Peyer's patch (tissue), 4 donors: ENCODE measurements at places on chromosomes 6 and 20. TPM values are rescaled to one million over a fixed set of nuclear protein-coding genes. Genes with fewer than 3 reads are reported as not detected.

DNA sequence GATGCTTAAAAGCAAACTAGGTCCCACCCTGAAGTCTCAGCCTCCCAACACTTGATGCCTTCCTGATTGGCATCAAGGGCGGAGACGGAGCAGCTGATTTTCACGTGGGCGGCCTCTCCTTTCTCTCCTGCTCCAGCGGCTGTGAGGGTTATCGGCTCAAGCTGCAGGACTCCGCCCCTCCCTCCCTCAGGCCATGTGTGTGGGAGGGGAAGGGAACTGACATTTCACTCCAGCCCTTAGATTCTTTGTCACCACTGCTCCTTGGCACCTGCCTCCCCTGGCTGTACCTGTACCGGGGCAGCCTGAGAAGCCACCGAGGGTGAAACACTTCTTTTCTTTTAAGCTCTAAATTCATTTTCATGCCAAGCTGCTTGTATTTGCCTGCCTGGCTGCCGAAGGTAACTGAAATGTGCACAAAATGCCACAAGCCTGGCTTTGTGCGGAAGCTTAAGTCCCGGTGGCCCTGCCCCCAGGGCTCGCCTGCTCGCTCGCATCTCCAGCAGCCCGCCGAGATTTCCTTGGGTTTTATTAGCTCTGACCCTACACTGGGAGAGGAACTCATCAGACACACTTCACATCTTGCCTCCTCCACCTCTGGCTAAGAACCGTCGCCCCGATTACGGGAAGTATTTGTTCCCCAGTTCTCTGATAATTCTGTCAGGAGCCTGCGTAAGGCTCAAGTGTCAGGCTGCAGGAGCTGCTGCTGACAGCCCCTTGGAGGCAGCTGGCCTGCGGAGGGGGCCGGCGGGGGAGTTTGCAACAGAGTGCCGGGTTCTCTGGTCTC lies 9.6 kb upstream of the CPNE5 start:
- no peaks in the 10 kb centered on the region for H3K4me1 ChIP-seq
- peak overlapping the region; percentile 34 for H3K4me3 ChIP-seq
- no peaks in the 10 kb centered on the region for H3K36me3 ChIP-seq
- H3K27ac ChIP-seq, result no peak overlapping the region
- peak; percentile 82 for DNase-seq

GRCh38 chr20:35145141-35145564 lies 2.0 kb downstream of the EDEM2 start:
- no peak overlapping the region for H3K4me3 ChIP-seq
- no peaks in the 10 kb centered on the region for H3K36me3 ChIP-seq
- no peak overlapping the region for H3K27ac ChIP-seq
- no peaks in the 10 kb centered on the region for H3K27me3 ChIP-seq
- no peak for DNase-seq

- H3K4me3 ChIP-seq, result no peak overlapping the region
- H3K36me3 ChIP-seq, result peaks cover 80% of the 10 kb centered on the region
- no peaks in the 10 kb centered on the region for H3K27me3 ChIP-seq
- no peak for DNase-seq
- H3K27ac ChIP-seq, result no peak overlapping the region
Observed at GRCh38 chr6:35477028-35477427, 8.8 kb downstream of the RPL10A start.

Gene SS18L1
- 23.7 TPM for total RNA-seq

- no peaks in the 10 kb centered on the region for H3K27me3 ChIP-seq
- no peak for DNase-seq
Observed at GRCh38 chr6:126546541-126547120, 206.7 kb downstream of the CENPW start.

GRCh38 chr20:4507288-4507719 lies 214.4 kb upstream of the PRND start:
- H3K27ac ChIP-seq, result no peak overlapping the region
- no peaks in the 10 kb centered on the region for H3K36me3 ChIP-seq
- DNase-seq, result no peak
- no peak overlapping the region for H3K4me3 ChIP-seq
- H3K27me3 ChIP-seq, result no peaks in the 10 kb centered on the region

Gene IRF4
- total RNA-seq, result 6.4 TPM

- no peak overlapping the region for H3K4me3 ChIP-seq
- DNase-seq, result no peak
- no peak overlapping the region for H3K27ac ChIP-seq
- H3K4me1 ChIP-seq, result no peaks in the 10 kb centered on the region
- H3K27me3 ChIP-seq, result no peaks in the 10 kb centered on the region
Observed at GRCh38 chr20:12372557-12372956, 454.9 kb downstream of the BTBD3 start.

- no peak overlapping the region for H3K4me3 ChIP-seq
- no peak for DNase-seq
- H3K36me3 ChIP-seq, result no peaks in the 10 kb centered on the region
- H3K4me1 ChIP-seq, result no peaks in the 10 kb centered on the region
Observed at GRCh38 chr6:100261486-100261885, 203.2 kb downstream of the SIM1 start.

GRCh38 chr6:107656401-107656800 lies 166.5 kb downstream of the SOBP start:
- DNase-seq, result no peak
- no peaks in the 10 kb centered on the region for H3K36me3 ChIP-seq
- H3K27ac ChIP-seq, result no peak overlapping the region
- H3K4me3 ChIP-seq, result no peak overlapping the region
- H3K27me3 ChIP-seq, result no peaks in the 10 kb centered on the region

GRCh38 chr20:56467968-56468315 lies 485 bp upstream of the RTF2 start:
- no peaks in the 10 kb centered on the region for H3K36me3 ChIP-seq
- H3K27ac ChIP-seq, result peak overlapping the region; percentile 88
- H3K4me3 ChIP-seq, result peak overlapping the region; percentile 74
- no peaks in the 10 kb centered on the region for H3K4me1 ChIP-seq
- no peak for DNase-seq

DNA sequence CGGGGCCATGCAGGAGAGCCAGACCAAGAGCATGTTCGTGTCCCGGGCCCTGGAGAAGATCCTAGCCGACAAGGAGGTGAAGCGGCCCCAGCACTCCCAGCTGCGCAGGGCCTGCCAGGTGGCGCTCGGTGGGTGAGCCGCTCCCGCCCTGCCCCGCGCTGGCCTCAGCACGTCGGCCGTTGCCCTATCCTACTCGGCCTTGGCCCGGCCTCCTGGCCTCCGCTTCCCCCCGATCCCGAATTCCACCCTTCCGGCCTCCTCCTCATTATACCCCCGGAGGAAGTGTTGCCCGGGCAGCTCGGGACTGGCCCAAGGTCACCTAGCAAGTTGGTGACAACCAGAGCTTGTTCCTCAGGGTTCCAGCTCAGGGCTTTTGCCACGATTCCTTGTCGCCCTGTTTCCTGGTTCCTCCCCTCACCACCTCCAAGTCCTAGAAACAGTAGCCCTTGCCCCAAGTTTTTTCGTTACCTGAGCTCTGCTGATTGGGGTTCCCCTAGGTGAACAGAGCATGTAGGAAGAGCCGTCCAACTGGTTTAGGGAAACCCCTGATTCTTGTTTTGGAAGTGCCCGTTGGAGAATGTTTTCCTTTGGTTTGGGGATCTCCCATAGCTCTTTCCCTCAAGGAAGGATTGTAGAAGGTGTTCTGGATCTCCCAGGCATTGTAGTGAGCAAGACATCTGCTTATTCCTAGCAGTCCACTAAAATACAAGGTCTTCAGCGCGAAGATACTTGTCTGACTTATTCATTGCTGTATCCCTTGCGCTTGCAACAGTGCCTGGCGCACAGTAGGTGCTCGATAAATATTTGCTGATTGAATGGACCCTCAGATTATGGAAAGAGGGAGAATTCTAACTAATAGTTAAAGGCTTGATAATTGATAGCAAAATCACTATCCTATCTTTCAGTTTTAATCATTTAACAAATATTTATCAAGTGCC lies 641 bp downstream of the ARFGEF2 start:
- peak overlapping the region; percentile 97 for H3K4me3 ChIP-seq
- no peaks in the 10 kb centered on the region for H3K27me3 ChIP-seq
- H3K27ac ChIP-seq, result peak overlapping the region; percentile 86
- peaks cover 12% of the 10 kb centered on the region for H3K4me1 ChIP-seq
- no peaks in the 10 kb centered on the region for H3K36me3 ChIP-seq

Gene MDFI
- total RNA-seq, result not detected

GRCh38 chr20:38441916-38442315 lies 6.8 kb upstream of the SNHG17 start:
- no peak overlapping the region for H3K4me3 ChIP-seq
- H3K36me3 ChIP-seq, result no peaks in the 10 kb centered on the region
- H3K27ac ChIP-seq, result no peak overlapping the region
- no peaks in the 10 kb centered on the region for H3K27me3 ChIP-seq
- H3K4me1 ChIP-seq, result no peaks in the 10 kb centered on the region

Gene COL9A1
- not detected for total RNA-seq

GRCh38 chr6:97437087-97437486 lies 154.1 kb upstream of the MMS22L start:
- no peak overlapping the region for H3K4me3 ChIP-seq
- no peak for DNase-seq
- H3K27me3 ChIP-seq, result no peaks in the 10 kb centered on the region

Gene NHLRC1
- 4.9 TPM for total RNA-seq

DNA sequence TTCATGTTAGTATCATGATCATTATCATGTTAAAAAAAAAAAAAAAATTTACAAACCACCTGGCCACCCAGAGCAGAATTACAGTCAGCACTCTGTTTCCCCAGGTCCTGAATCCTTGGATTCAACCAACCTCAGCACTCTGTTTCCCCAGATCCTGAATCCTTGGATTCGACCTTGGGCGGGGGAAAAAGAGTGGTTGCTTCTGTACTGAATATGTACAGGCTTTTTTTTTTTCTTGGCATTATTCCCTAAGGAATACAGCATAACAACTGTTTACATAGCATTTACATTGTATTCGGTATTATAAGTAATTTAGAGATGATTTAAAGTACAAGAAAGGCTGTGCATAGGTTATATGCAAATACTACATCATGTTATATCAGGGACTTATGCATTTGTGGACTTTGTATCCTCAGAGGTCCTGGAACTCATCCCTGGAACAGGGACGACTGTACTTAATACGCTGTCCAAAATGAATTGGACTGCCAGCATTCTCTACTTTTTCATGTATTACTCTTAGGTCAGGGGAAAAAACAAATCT lies 31.2 kb downstream of the GCNT2 start:
- H3K4me3 ChIP-seq, result no peak overlapping the region
- H3K4me1 ChIP-seq, result peaks cover 51% of the 10 kb centered on the region
- H3K27me3 ChIP-seq, result no peaks in the 10 kb centered on the region
- no peak overlapping the region for H3K27ac ChIP-seq
- DNase-seq, result no peak

GRCh38 chr6:154445417-154445816 lies 65.1 kb downstream of the CNKSR3 start:
- H3K27me3 ChIP-seq, result no peaks in the 10 kb centered on the region
- no peaks in the 10 kb centered on the region for H3K36me3 ChIP-seq

GRCh38 chr20:41222703-41223102 lies 85.4 kb downstream of the PLCG1 start:
- no peaks in the 10 kb centered on the region for H3K36me3 ChIP-seq
- H3K4me3 ChIP-seq, result no peak overlapping the region
- no peak for DNase-seq
- no peak overlapping the region for H3K27ac ChIP-seq
- no peaks in the 10 kb centered on the region for H3K4me1 ChIP-seq

Gene CST9L
- not detected for total RNA-seq

DNA sequence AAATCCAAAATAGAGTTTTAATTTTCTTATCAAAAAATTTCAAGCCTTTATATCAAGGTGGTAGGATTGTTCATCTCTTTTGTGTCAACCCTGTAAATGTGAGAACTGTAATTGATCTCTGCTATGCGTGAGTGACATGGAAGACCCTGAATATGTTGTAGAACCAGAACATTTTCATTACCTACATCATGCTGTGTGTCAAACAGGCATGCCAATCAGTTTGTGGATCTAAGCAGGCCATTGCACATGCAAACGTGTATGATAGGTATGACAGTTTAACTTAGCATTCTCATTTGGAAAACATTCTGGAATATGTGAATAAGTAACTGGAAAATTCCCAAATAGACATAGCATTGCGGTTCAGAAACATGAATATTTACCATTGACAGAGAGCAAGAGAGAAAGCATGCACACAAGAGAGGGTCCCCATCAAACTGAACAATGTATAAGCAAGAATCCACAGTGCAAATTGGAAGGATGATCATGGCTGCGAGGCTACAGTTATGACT lies 641.6 kb upstream of the AGPAT4 start:
- no peaks in the 10 kb centered on the region for H3K36me3 ChIP-seq
- no peak overlapping the region for H3K27ac ChIP-seq
- no peaks in the 10 kb centered on the region for H3K27me3 ChIP-seq
- DNase-seq, result no peak

GRCh38 chr6:18509871-18510643 lies 122.9 kb downstream of the RNF144B start:
- H3K4me1 ChIP-seq, result no peaks in the 10 kb centered on the region
- H3K4me3 ChIP-seq, result no peak overlapping the region
- H3K36me3 ChIP-seq, result no peaks in the 10 kb centered on the region
- no peaks in the 10 kb centered on the region for H3K27me3 ChIP-seq
- H3K27ac ChIP-seq, result no peak overlapping the region

- DNase-seq, result no peak
- no peak overlapping the region for H3K27ac ChIP-seq
- H3K27me3 ChIP-seq, result no peaks in the 10 kb centered on the region
- H3K4me3 ChIP-seq, result no peak overlapping the region
- H3K36me3 ChIP-seq, result no peaks in the 10 kb centered on the region
Observed at GRCh38 chr6:5670811-5671561, 335.7 kb downstream of the NRN1 start.

GRCh38 chr6:80331522-80331921 lies 225.1 kb downstream of the BCKDHB start:
- H3K4me3 ChIP-seq, result no peak overlapping the region
- H3K4me1 ChIP-seq, result no peaks in the 10 kb centered on the region
- no peaks in the 10 kb centered on the region for H3K27me3 ChIP-seq
- DNase-seq, result no peak
- no peak overlapping the region for H3K27ac ChIP-seq

Gene MYBL2
- 1.5 TPM for total RNA-seq

GRCh38 chr6:105982761-105983540 lies 103.2 kb upstream of the PRDM1 start:
- no peaks in the 10 kb centered on the region for H3K27me3 ChIP-seq
- peaks cover 13% of the 10 kb centered on the region for H3K4me1 ChIP-seq
- no peak overlapping the region for H3K27ac ChIP-seq
- no peaks in the 10 kb centered on the region for H3K36me3 ChIP-seq

Gene CD109
- total RNA-seq, result 2.7 TPM

DNA sequence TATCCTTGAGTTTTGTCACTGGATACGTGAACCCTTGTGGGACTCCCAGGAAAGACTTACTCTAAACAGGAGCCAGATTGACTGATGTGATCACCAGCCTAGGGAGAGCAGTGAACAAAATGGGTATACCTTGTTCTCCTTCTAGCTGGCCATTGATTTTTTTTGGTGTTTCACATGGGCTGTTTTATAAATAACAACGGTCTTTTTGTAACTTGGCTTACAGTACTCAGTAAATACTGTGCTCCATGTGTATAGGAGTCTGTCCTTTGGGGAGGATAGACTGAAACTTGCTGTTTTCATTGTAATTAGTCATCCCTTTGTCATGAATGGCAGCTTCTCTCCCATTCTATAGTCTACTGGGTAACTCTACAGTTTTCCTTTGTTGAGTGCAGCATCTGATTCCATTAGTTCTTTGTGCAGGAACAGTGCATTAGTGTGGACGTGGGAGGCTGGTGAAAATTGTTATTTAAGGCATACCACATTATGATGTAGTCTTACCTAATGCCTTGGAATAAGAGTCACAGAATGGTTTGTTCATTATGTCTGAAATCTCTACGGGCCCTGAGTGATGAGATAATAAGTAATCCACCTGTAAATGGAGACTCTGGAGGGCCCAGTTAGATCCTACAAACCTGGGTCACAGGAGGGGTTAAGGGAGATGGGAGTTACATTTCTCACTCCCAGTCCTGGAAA lies 89.5 kb downstream of the TIAM2 start:
- H3K27ac ChIP-seq, result no peak overlapping the region
- no peaks in the 10 kb centered on the region for H3K4me1 ChIP-seq
- no peak for DNase-seq
- H3K4me3 ChIP-seq, result no peak overlapping the region
- no peaks in the 10 kb centered on the region for H3K27me3 ChIP-seq
- H3K36me3 ChIP-seq, result no peaks in the 10 kb centered on the region

Gene RHAG
- not detected for total RNA-seq

Gene HLA-DQB1
- total RNA-seq, result 7.6 TPM

Gene TDRD6
- 0.83 TPM for total RNA-seq
